ENCODE measurements at places on chromosomes 3 and 15.

DNA sequence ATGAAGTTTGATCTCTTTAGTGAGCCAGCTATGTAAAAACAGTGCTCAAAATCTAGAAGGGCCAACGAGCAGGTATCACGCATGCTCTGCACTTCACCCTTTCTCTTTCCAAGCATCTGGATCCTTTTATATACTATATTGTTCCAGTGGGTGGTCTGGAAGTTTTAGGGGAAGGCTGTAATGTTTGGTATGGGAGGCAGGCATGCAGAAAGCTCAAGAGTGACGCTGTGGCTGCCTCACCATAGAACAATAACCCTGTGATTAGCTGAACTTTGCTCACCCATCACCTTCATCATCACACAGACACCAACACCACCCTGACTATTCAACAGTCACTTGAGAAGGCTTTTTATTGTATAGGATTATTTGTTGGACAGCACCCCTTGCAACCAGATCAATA, 81.6 kb downstream of the FBN1 start:
- no peak for DNase-seq

DNA sequence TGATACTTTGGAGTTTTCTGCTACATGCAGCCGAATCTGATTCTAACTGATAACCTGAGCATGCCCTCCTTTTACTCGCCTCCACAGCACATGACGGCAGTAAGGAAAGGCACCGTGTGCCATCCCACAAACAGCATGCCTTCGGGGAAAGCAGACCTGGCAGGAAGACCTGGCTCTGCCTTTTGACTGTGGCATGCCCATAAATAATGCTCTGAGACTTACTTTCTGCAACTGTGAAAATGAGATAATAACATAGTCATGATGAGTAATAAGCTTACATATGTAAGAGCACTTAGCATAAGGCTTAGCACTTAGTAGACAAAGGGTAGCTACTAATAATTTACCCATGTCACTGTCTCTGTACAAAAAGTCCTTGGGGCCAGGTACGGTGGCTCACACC, 32.9 kb downstream of the MTHFS start:
- DNase-seq, result no peak

DNA sequence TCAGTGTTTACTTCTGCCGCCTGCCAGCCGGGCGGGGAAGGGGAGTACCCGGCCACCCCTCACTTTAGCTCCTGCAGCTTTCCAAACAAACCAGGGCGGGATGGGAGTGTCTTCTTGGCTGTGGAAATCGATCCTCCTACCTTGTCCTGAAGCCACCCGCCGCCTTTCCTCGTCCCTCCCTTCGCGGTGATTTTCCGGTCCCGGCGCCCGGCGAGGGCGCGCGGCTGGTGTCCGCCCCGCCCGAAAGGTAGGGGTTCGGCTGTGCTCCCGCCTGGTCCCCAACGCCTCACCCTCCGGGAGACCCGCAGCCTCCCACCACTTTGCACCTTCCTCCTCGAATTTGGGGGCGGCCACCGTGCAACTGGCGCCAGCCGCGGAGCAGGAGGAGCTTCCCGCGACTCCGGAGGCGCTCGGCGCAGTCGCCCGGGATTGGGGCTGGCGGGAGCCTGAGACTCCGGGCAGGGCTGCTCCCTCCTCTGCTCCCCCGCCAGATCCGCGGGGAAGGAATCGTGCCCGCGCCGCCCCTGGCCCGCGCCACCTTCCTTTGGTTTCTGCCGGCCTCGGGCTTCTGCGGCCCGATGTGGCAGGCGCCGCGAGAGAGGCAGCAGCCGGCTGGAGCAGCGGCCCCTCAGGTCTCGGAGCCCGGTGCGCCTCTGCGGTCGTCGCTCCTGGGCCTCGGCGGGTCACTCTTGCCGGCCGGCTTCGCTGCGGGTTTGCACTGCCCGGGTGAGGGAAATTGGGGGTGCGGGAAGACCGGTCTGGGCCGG, 30.7 kb upstream of the ST3GAL6 start:
- DNase-seq, result peak; percentile 71

GRCh38 chr3:162719684-162720341, 1223.2 kb downstream of the OTOL1 start:
- DNase-seq, result no peak

DNA sequence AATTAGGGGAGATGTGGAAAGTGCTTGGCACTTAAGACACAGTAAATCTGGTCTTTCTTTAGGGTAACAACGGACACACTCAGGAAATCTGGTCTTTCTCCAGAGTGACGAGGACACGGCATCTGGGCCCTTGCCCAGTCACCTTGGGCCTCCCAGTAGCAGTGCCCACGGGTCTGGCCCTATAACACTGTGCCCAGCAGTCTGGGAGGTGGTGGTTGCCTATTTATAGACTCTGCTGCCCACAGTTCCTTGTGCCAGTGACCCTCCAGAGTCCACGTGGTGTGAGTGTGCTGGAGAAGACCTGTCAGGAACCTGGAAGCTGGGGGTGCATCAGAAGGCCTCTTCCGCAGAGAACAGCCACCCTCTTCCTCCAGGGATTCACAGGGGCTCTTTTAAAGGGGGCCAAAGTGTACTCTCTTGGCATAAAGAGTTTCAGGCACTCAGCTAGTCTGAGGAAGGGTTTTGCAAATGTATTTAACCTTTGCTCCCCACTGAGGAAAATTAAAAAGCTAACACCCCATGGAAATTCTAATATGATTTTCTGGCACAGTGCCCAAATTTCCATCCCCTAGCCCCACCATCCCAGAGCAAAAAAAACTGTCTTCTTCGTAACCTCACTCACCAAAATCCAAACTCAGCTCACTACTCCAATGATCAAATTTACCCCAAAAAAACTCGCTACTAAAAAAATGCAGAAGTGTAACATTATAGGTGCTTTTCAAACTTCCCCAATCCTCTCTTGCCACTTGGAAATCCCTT, 15.4 kb downstream of the WNT5A start:
- DNase-seq, result no peak

GRCh38 chr3:148729476-148730055, 31.9 kb downstream of the AGTR1 start:
- no peak for DNase-seq

DNA sequence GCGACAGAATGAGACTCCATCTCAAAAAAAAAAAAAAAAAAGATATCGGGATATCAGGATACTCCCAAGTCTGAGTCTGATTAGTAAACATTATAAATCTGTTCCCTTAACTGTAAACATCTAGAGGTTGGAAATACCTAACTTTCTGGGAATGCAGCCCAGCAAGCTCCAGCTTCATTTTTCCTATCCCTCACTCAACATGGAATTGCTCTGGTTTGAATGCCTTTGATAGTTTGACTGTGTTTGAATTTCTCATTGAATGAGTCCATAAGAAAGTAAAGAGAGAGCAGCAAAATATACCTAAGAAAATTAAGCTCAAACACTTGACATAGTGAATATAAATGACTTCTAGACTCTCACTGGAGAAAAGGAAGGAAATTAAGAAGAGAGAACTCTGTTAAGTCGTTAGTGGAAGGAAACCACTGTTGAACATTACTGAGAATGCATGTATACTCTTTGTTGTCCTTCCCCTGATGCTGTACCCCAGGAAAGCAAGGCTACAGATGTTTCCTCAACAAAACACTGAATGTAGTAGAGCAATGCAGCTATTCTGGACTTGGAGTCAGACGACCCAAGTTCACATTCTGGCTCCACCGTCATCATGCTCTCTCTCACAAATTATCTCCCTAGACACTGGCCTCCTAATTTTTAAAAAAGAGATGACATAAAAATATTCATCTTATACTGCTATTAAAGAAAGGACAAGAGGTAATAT, 62.4 kb downstream of the CD200 start:
- DNase-seq, result peak; percentile 91

DNA sequence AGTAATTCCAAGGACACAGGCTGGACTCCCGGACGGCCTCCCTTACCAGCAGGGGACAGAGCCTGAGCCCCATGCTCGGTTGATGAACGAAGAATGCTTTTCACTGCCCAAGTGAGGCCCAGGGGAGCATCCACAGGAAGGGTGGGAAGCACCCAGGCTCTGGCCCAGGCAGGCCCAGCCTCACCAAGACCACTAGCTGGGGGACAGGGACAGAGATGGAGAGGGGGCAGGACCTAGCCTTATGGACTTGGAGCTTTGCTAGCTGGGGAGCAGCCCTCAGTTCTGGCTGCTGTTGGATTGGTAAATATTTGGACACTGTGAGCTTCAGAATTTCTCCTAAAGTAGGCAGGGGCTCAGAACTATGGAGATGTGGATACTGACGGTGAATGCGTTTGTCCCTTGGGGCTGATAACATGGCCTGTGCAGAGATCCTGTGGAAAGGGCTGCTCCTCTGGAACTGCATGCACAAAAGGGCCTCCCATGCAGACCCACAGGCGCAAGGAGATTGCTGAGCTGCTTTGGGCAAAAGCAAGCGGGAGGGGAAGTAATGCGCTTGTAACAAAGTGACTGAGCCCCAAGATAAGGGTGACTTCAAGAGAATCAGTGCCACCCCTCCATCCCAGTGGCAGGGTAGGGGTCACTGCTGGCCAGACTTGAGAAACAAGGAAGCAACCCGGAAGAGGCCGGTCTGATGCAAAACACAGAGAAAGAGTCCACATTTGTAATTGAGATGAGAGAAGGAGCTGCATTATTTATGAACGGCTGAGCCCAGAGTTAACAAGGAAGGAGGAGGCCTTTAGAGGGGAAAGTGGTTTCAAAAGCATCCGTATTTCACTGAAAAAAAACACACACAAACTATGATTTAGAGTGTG, 70.1 kb upstream of the MEF2A start:
- no peak for DNase-seq

DNA sequence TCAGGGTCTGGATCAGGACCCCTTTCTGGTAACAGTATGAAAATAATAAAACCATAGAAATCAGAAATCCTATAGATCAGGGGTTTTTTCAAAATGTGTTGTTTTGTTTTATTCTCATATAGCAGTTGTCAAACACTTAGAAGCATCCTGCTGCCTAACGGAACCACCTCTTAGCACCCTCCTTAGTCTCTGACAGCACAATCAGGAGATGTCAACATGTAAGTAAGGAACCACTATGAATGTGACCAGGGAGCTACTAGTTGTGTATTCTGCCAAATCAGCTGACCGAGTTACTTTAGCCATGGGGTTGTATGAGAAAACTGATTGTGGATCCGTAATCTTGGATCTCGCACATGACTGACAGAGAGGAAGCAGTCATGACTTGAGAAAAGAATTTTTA, 22.2 kb downstream of the CCDC39 start:
- no peak for DNase-seq

DNA sequence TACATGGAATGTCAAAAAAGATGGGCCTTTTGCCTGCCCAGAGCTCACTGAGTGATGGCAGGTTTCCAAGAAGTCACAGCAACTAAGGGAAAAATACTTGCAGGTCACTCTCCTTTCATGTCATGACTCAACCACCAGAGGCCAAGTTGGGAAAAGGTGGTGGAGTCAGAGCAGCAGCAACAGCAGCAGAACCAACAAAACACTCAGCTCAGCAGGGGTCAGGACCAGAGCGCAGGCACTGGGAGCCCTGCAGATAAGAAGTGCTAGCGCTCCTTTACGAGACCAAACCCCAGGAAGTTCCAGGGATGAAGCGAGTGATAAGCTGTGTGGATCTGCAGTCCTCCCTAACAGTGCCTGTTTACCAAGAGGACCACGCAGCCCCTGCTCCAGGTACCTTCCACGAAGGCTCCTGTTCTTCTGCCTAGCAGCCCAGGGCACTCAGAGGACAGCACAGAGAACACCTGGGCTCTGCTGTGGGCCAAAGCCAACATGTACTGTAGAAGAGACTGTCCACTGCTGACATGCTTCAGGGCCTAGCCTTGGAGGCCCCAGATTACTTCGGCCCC, 26.0 kb downstream of the POC1A start:
- peak; percentile 68 for DNase-seq

DNA sequence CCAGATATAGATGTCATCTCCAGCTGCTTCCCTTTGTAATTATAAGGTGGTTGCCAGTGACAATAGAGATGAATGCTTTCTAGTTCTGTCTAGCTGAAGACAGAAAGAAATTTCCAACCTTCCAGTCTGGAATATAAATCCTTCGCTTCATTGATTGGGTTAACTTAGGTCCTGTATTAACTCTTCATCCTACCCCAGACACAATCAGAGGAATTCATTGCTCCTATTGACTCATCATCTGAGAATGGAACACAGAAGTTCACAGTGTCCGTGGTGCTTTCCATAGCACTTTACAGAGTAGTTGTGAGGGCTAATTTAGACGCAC, 241.4 kb downstream of the NFKBIZ start:
- DNase-seq, result peak; percentile 74

- no peak for DNase-seq
Observed at GRCh38 chr3:155286736-155287135, 6.7 kb downstream of the STRIT1 start.

GRCh38 chr3:192303235-192303634, 424.1 kb downstream of the FGF12 start:
- no peak for DNase-seq

DNA sequence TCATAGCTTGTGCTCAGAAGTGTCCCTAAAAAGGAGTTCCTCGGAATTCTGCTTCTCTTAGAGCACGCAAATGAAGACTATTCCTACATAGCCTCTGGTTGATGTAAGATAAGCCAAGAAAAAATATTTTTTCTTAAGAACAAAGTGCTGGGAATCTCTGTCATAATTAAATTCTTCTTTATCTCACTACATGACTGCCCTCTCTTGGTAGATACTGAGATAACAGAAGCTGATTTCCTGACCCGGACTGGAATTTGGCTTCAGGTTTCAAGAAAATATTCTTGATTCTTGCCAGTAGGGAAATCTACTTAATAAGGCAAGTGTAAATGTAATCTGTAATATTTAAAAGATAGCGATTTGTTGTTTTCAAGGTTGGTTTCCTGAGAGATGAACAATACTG, 31.3 kb upstream of the SETMAR start:
- peak; percentile 11 for DNase-seq

GRCh38 chr3:183555541-183556081, at the start of gene KLHL6:
KLHL6 (minus strand) TSS chr3:183555706; CDS start chr3:183555653, 53 bp downstream.
- peak; percentile 93 for DNase-seq

- DNase-seq, result no peak
Observed at GRCh38 chr3:48989126-48989795, 780 bp upstream of the P4HTM start.

DNA sequence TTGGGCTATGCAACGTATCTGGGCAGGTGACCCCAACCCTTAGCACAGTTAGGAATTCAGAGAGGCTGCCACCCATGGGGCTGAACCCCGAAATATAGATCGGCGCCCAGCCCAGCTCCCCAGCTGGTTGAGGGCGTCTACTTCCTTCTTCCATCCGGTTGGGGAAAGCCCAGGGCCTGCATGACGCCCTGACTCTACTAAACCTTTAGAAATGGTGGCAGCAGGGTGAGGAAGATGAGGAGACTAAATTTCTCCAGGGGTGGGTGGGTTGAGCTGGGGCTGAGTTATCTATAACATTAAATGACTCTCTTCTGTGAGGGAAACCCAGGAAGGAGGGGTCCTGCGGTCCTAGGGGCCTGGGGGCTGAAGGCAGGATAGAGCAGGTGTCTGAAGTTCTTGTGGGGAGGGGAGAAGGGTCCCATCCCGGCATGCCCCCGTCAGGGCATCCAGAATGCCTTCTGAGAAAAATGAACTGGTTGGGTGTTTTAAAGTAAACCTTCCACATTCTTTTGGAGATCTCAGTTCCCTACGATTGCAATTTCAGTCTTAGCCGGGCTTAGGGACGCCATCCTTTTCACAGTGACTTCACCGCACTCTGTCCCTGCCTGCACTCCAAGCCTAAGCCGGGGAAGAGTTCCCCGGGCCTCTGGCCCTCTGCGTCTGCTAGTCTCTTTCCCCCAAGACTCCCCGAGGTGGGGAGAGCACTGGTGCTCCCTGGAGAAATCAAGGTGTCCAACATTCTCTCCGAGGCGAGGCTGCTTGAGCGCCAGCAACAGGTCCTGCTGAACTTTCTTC, 28.5 kb downstream of the NR2F2 start:
- DNase-seq, result no peak

- peak; percentile 61 for DNase-seq
Observed at GRCh38 chr15:44489464-44489863, 47.5 kb upstream of the EIF3J start.

- DNase-seq, result peak; percentile 90
Observed at GRCh38 chr3:185677146-185677829, 91.2 kb downstream of the SENP2 start.

All from lung microvascular endothelial cell (primary cell).